ENCODE measurements at places on chromosomes 6 and 20. TPM values are rescaled to one million over a fixed set of nuclear protein-coding genes. Genes with fewer than 3 reads are reported as not detected.

The KCNB1 gene
- 46.7 TPM for total RNA-seq

The CST9 gene
- total RNA-seq = not detected

The HNF4A gene
- 0.22 TPM for total RNA-seq

The RAET1L gene
- total RNA-seq = not detected

The SPATA25 gene
- total RNA-seq = 3.0 TPM
